ENCODE measurements at places on chromosomes 16 and 17.
A peak's percentile ranks its signal among the peaks of the same experiment; 100 is the strongest.

GRCh38 chr16:77675464-77676324 is 46.6 kb upstream of the NUDT7 start:
- peak; percentile 70 for DNase-seq

DNA sequence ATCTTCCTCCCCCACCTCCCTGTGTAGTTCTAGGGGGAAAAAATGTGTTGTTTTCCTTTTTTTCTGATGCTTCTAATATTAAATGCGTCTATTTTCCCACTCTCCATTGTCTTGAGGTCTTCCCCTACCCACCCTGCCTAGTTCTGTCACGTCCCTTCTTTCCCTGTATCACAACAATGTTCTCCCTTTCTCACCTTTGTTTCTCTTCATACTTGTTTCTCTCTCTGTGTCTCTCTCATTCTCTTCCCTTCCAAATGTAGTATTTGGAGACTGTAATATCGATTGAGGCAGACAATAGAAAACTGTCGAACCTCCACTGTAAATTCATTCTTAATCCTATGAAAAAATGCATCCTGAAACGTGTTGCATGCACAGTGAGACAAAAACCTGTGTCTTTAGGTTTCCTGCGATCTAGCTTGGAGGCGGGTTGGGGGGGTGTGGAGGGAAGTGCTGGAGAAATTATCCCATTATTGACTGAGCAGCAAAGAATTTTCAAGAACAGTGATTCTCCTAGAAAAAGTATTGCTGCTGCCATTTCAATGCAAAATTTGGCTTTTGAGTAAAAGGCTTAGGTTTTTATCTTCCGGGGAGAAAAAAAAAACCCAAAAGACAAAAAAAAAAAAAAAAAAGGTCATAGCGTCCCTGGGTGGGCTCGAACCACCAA is 1.3 kb upstream of the PSMB3 start:
- DNase-seq, result no peak

GRCh38 chr17:45131616-45132319 is 547 bp downstream of the PLCD3 start:
- peak; percentile 38 for DNase-seq

- DNase-seq, result peak; percentile 42
Measured at GRCh38 chr17:14866266-14866665, 398.9 kb downstream of the PMP22 start.

All from fibroblast of skin of right quadriceps (primary cell).